ENCODE measurements at places on chromosomes 4 and X. TPM values are rescaled to one million over a fixed set of nuclear protein-coding genes. Genes with fewer than 3 reads are reported as not detected.

DNA sequence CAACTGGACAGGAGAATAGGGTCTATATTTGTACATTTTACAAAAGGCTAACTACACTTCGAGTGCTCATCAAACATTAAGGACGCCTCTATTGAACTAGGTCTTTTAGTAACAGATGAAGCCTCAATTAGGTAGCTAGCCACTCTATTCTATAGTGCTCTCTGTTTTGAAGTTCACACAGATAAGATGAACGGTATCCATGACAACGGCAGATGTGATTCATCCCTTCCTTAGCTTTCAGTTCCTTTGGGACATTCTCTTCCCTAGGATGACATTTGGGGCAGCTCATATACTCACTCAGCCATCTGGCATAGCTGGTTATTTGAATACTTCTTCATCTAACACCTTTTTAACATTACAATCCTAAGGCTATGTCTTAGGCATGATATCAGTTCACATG lies 62.4 kb upstream of the WDFY3 start:
- no peak for DNase-seq

DNA sequence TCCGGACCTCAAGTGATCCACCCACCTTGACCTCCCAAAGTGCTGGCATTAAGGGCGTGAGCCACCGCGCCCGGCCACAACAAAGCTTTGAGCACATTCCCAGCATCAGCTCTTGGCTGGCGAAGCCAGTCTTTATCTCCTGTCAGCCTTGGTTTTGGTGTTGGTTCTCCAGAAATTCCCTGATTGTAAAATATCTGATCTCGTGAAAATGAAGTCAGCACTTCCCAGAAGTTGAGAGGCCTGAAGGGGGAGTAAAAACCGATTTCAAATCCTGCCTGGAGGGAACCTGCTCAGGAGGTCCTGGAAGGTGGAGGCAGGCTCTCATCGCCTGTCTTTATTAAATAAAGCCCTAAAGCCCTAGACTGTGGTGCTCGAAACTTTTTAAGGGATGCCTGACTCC lies 33.6 kb downstream of the PTTG2 start:
- no peak for DNase-seq

DNA sequence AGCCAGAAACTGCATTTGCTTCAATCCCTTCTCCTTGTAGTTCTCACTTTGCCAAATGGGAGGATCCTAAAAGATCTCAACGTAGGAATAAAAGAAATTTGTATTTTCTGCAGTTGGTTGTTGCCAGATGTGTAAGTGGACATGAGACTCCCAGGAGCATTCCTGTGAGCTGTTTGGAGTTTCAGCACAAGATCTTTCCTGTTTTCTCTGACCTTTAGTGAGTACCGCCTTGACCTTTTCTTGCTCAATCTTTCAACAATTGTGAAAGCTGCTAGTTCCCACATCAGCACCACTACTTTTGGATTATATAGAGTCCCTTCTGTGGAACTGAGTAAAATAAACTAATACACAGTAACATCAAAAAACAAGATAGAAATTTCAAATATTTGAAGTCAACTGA lies 683.8 kb upstream of the PABPC4L start:
- DNase-seq, result no peak

The TEX13D gene
- not detected for total RNA-seq

The AADAT gene
- not detected for total RNA-seq
